ENCODE measurements at places on chromosomes 3 and 15.

GRCh38 chr3:170232266-170232665 is 10.0 kb downstream of the PRKCI start:
- DNase-seq: no peak

DNA sequence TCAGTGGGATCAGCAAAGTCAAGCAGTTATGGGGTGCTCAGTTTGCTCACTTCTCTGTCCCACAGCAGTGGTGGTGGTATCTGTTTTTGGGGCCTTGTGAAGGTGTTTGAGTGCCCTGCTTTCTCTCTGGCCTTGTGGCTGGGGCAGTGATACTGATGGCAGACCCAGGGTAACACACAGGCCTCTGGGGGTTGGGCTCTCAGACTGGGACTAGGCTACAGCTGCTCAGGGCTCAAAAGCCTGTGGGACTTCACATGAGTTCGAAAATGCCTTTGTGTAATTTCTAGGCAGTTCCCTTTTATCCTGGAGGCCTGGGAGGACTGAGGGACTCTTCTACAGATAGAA is 75.3 kb downstream of the STXBP5L start:
- no peak for DNase-seq

DNA sequence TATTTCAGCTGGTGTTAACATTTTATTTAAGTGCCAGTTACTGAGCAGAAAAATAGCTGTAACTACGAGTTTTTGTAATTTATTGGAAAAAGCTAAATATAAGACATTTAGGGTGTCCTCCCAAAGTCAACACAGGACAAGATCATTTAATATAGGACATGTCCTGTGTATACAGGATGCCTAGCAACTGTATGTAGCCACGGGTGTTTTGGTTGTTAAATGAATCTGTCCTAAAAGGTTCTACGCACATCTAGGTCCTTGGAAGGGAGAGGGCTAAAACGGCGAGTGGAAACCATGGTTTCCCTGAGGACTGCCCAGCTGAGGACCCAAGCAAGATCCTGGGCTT is 565 bp upstream of the ZNF621 start:
- DNase-seq: no peak

DNA sequence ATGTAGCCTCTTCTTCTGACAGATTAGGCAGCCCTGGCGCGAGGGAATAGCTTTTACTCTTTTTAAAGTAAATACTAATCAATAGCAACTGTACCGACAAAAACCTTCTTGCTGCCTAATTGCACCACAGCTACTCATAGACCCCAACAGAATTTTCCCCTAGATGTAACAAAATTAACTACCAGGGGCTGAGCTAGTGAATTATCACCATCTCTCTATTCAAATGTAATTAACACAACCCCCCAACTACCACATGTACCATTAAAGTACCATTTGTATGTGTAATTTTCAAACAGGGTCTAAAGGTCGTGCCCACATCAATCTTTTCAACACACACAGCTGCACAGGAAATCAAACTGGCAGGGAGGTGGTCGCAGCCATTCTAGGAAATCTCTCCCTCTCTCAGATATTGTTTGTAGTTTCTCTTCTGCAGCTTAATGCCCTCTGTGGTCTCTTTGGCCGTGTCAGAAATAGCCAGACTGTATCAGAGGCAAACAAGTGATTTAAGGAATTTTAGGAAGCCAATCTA is 322.9 kb downstream of the RORA start:
- no peak for DNase-seq

GRCh38 chr3:23440416-23441294 is 237.5 kb downstream of the UBE2E2 start:
- DNase-seq: no peak

GRCh38 chr15:89078851-89079810 is 9.1 kb upstream of the ABHD2 start:
- DNase-seq: no peak

- peak; percentile 7 for DNase-seq
Observed at GRCh38 chr3:104556372-104557078, 810.2 kb upstream of the ALCAM start.

DNA sequence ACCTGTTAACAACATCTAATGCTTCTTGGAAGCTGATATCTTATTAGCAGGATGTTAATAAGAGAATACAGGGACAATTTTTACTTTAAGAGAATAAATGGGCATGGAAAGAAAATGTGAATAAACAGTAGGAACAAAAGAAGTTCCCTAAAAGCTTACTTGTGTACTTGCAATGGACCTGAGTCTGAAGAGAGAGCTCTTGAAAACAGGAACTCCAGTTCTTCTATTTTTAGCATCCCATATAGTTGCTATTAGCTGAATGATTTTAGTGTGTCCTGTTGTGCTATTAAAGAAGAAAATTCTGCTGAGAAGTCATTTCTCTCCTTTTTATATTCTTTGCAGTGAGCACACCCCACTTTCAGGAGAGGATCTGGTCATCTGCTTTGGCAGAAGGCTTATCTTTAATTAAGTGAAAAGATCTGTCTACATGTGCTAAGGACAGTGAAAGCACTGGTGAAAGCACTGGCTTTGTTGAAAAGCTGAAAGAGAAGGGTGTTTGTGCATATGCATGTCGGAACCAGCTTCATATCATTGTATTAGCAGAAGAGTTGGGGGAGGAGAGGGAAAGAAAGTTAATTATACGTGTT is 1.4 kb upstream of the ST3GAL6 start:
- DNase-seq: no peak

- no peak for DNase-seq
Observed at GRCh38 chr15:97141360-97141759, 810.9 kb downstream of the NR2F2 start.

DNA sequence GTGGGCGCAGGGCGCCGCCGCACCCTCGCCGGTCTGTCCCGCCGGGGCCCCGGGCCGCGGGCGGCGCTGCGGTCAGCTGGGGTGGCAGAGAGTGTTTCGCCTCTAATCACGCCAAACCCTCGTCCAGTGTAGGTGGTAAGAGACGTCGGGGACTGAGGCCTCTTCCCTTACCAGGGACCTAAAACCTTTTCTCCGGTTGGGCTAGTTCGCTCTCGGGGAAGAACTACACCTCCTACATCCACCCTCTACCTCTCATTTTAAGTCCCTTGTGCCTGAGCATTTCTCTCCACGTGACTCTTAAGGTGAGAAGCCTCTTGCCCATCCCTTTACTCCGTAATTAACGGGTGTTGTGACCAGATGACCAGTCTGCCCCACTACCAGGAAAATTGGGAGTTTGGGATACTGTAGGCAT is 520 bp downstream of the TMEM42 start:
- DNase-seq: no peak
